ENCODE measurements at places on chromosomes 13 and 19.

DNA sequence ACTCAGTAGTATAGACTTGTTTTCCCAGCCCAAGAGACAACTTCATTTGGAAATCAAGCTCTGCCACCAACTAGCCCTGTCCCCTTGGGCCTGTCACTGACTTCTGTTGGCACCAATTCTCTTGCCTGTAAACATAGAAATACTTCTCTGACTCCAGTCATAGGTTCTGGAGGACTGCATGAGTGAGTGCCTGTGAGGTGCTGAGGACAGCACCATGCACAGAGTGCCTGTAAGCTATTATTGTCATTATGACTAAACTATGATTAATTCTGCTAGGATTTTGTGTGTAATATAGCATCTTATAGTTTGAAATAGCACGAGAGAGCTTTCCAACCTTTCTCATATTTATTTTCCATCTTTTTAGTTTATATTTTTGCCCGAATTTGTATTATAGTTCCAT lies 247.9 kb downstream of the MYO16 start:
- DNase-seq: no peak

GRCh38 chr19:41548954-41549688 lies 26.8 kb upstream of the CEACAM21 start:
- no peak for DNase-seq

DNA sequence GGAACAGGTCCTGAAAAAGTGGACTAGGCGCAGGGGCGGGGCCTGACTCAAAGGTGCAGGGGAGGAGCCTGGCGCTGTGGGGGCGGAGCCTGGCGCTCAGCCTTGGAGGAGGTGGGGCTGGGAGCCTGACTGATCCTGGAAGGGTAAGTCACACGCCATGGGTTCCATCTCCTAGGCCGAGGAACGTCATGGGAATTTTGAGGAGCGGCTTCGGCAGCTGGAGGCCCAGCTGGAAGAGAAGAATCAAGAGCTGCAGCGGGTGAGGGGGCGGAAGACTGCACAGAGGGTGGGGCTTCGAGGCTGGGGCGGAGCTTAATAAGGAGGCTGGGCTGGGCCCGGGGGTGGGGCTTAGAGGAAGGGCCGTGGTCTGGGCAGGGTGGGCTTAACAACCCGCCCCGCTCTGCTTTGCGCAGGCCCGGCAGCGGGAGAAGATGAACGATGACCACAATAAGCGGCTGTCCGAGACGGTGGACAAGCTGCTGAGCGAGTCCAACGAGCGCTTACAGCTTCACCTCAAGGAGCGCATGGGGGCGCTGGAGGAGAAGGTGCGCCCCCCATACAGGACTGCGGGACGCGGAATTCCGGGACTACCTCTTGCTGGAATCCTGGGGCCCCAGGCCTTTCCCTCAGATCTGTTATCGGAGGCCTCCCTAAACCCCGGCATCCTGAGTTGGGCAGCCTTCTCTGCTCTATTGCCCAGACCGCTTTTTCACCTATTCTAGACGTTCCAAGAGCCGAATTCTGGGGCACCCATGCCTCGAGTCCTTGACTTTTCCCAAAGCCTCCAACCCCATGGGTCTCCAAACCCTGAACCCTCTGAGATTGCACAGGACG lies 14.5 kb downstream of the PPFIA3 start:
- DNase-seq: no peak

GRCh38 chr13:30331331-30331771 lies 24.0 kb upstream of the KATNAL1 start:
- DNase-seq: no peak

DNA sequence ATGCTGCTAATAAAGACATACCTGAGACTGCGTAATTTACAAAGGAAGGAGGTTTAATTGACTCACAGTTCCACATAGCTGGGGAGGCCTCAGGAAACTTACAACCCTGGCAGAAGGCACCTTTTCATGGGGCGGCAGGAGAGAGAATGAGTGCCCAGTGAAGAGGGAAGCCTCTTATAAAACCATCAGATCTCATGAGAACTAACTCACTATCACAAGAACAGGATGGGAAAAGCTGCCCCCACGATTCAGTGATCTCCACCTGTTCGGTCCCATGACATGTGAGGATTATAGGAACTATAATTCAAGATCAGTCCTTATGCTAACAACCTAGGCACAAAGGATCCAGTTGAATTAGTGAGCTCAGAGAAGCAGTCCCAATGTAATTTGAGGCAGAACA lies 59.4 kb downstream of the GPC6 start:
- DNase-seq: no peak

DNA sequence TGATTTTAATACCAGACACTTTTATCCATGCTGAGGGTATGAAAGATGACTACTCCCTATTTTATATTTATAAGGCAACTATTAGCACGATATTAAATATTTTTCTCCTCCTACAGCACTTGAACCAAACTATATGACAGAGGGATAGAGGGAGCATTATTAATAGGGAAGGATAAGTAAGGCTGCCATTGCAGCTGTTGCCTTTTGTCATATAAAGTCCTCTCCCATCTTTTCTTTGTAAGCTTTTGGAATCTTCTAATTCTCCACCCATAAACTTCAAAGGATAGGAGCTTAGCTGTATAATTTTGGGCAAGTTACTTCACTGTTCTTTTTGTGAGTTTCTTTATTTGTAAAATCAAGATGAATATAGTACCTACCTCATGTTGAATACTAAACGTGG lies 95.4 kb downstream of the ZMYM2 start:
- no peak for DNase-seq
